HT-29 (cell line): ENCODE measurements at places on chromosomes 5 and 9.

DNA sequence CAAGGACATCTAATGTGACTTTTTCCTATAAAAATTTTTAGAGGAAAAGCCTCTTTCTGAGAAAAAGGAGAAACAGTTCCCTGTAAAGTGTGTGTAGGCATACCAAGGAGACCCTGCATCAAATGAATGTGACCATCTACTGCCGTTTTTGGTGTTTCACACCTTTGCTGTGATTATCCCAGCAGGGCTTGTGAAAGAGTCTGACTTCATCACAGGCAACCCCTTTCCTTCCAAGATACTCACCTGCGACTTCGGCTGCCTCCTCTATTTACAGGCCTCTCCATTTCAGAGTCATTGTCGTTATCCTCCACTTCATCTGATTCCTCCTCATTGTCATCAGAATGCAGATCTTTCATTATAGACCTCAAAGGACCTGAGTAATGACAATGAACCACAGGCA is 259.1 kb downstream of the MLLT3 start:
- no peak for DNase-seq

GRCh38 chr5:159152876-159153275 is 53.2 kb upstream of the EBF1 start:
- DNase-seq: no peak

DNA sequence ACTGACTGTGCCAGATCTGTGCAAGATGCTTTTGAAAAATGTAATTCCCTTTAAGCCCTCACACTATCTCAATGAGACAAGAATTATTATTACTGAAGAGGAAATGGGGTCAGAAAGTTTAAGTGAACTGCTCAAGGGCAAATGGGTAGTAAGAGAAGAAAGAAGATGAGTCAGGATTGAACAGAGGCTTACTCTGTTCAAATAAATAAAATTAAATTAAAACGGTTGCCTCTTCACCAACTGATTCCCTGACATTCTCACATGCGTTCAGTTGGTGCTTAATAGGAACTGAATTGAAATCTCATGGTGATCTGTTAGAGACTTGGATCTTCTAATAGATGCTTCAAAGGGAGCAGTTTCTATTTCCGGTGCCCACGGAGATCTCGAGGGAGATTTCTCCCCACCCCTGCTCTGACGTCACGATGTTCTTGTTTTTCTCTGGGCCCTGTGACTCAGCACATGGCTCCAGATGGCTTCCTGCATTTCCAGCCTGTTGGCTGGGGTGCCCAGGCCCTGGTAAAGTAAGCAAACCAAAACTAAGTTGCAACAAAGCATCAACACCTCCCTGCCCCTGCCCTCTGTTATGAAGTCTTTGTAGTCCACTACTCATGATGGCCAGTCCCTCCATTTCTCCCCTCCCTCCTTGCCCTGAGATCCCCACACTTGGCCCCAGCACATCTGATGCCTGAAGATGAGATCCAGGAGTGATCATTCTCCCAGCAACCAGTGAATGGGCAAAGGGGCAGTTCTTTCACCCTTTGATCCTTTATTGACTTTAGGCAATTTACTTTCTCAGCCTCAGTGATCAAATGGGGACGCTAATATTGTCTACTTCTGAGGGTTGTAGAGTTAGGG is 106.1 kb upstream of the CPEB4 start:
- DNase-seq: peak; percentile 63

GRCh38 chr5:132549576-132549975 is 6.3 kb upstream of the IL5 start:
- no peak for DNase-seq

GRCh38 chr9:19875291-19875920 is 86.6 kb upstream of the SLC24A2 start:
- no peak for DNase-seq

GRCh38 chr5:179414459-179415261 is 69.4 kb upstream of the ADAMTS2 start:
- DNase-seq: no peak

GRCh38 chr9:5459289-5459829 is 9.0 kb downstream of the CD274 start:
- DNase-seq: no peak

- DNase-seq: no peak
Observed at GRCh38 chr5:125725691-125726090, 697.5 kb upstream of the GRAMD2B start.

- DNase-seq: no peak
Observed at GRCh38 chr5:98042961-98043360, 730.5 kb upstream of the RGMB start.

DNA sequence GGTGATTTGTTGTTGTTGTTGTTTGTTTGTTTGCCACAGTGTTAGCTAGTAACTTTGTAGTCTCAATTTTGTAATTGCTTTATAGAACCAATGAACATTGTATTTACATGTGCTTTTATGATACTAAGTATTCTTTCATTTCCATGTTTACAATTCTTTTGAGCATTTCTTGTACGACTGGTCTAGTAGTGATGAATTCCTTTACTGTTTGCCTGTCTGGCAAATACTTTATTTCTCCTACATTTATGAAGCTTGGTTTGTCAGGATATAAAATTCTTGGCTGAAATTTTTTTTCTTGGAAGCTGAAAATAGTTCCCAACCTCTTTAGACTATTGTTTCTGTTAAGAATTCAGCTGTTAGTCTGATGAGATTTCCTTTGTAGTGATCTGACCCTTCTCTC is 55.6 kb upstream of the SNCAIP start:
- no peak for DNase-seq

DNA sequence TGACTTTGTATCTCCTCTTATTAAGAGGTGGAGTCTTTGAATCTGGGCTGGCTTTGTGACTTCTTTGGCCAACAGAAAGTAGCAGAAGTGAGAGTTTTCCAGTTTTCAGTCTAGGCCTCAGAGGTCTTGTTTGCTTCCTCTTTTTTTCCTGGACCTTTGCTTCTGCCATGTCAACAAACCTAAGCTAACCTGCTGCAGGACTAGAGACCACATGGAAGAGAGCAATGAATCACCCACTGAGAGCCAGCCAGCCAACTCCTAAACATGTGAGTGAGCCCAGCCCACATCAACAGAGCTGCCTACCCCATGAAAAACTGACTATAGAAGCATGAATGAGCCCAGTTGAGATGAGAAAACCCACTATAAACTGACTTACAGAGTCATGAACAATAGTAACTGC is 29.9 kb downstream of the MRPL22 start:
- no peak for DNase-seq

DNA sequence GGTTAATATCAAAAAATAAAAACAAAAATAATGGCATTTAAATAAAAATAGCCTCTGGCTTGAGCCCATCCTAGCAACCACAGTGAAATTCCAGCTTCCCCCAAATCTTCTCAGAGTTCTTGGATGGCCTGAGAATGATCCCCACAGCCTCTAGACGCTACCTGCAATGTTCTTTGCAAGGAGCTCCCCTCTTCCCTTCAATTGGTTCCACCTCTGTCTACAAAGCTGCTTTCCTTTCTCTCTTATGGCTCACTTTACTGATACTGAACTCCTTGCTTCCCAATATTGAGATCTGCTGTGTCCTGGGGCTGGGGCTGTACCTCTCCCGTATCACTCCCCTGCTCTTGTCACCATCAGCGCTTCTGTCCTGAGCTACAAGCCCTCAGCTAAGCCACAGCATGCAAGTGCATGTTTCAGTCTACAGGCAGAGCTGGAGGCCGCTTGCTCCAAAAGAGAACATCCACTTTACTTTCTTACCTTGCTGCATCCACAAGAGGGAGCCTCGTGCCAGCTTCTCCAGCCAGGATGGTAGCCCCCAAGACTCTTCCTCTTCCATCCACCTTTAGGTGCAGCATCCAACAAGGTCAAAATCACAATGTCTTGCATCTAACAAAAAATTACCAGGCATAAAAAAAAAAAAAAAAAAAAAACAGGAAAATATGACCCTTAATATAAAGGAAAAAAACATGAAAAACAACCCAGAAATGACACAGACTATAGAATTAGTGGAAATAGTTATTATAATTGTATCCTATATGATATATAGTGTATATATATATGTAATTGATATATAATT is 57.4 kb upstream of the PRSS3 start:
- peak; percentile 80 for DNase-seq

DNA sequence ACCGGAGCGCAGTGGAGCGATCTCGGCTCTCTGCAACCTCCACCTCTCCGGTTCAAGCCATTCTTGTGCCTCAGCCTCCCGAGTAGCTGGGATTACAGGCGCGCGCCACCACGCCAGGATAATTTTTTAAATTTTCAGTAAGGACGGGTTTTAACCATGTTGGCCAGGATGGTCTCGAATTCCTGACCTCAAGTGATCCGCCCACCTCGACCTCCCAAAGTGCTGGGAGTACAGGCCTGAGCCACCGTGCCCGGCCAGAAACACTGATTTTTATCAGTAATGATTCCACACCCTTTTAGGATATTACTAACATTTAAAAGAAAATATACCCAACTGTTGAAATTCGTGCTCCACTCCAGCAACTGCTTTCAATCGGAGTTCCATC is 464 bp upstream of the FAM151B start:
- DNase-seq: no peak

- DNase-seq: no peak
Observed at GRCh38 chr5:38678076-38678475, 121.6 kb upstream of the LIFR start.

GRCh38 chr9:112009656-112010055 is 113.0 kb downstream of the UGCG start:
- DNase-seq: no peak

DNA sequence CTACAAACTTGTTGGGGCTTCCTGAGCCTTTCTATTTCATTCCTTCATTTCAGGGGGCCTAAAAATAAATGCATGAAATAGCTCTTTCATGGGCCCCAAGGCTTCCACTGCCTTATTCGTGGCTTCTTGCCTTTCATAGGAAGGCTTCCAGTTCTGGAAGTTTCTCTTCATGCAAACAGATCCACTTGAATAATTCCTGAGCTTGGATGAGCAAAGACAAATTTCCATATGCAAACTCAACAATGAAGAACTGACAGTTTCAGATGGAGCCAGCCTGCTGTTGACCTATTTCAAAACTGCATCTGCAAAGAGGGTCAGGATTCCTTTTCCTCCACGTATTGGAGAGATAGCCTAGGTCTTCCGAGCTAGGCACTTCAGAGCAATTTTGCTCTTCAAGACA is 142.1 kb downstream of the MLLT3 start:
- DNase-seq: no peak

GRCh38 chr5:39228596-39228995 is 9.2 kb upstream of the FYB1 start:
- no peak for DNase-seq

DNA sequence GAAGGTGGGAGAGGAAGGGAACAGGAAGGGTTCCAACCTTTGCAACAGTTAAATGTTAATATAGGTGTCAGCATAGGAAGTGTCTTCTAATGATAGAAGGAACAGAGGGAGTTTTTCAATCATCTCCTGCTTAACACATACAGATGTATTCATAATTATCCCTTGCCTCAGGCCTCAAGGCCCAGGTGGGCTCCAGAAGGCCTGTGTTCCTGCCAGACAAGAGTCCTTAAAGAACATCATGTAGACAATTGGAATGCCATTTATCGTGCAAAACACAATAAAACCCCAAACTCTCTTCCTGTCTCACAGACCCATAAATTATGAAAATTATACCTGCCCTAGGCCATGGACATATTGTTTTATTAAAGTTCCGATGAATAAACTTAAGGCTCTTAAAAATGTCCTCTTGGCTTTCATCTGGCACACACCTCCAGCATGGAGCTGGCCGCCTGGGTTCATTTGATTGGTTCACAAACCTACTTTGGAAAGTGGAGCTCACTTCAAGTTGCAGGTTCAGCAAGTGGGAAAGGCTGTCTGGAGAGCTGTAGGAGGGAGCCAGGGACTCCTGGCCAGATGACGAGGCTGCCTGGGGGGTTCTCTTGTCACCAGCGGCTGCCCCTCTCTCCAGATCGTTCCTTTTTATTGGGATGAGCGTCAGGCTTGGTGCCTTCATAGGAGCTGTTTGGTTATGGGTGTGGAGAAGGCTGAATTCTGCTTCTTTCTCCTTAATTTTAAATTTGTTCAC is 17.5 kb downstream of the SPRY4 start:
- DNase-seq: no peak

DNA sequence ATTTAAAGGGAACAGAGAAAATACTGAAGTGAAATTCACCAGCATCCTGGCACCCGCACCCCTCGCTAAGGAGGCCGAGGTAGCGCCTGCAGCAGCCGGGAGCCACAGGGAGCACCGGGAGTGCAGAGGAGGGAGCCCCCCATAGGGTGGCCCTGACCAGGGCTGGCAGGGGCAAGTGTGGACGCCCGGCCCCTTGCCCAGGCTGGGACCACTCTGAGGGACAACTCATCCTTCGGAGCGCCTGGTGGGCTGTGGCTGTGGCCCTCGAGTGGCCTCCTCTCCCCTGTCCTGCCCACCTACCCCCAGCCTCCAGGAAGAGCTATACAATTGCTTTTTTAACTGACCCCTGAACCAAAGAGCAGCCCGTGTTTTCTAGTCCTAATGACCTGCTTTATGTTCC is 47.0 kb downstream of the PLEKHG4B start:
- no peak for DNase-seq

- peak; percentile 26 for DNase-seq
Observed at GRCh38 chr5:138438724-138439476, at the start of gene REEP2. TSS of gene REEP2 (plus strand) at chr5:138439057. CDS start at chr5:138439209, 152 bp downstream.

DNA sequence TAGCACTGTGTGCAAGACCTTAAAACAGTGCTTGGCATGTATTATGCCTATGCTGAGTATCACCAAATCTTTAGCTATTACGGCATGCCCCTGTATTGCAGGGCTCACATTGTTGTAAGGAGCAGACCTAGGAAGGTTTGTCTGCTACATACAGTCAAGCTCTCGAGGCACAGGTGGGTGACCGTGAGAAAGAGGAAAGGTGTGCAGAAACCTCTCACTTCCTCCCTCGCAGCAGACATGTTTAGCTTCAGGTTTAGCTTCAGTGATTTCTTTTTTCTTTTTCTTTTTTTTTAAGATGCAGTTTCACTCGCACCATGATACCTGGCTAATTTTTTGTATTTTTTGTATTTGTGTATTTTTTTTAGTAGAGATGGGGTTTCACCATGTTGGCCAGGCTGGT is 275.8 kb upstream of the RIOK2 start:
- no peak for DNase-seq

DNA sequence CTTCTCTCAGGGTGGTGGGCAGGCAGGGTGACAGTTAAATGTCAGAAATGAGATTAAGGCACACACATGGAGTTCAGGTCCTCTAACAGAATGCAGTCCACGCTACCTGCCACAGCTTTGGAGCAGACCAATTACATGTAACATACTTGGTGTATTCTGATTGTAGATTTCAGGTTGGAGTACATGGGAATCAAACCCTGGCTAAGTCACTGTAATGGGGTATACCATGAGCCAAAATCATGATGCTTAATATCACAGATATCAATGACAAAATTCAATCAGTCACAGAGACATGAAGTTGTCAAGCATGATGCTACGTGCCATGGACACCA is 48.9 kb downstream of the MEF2C start:
- no peak for DNase-seq

GRCh38 chr9:73527521-73527920 is 375.9 kb downstream of the ANXA1 start:
- no peak for DNase-seq

- no peak for DNase-seq
Observed at GRCh38 chr9:96174371-96174770, 127.6 kb downstream of the HSD17B3 start.
